ENCODE measurements at places on chromosomes 2 and 18.

GRCh38 chr2:216596236-216596979, 36.8 kb upstream of the IGFBP2 start:
- DNase-seq, result peak; percentile 80

- no peak for DNase-seq
Observed at GRCh38 chr2:7356909-7357584, 439.8 kb downstream of the RNF144A start.

DNA sequence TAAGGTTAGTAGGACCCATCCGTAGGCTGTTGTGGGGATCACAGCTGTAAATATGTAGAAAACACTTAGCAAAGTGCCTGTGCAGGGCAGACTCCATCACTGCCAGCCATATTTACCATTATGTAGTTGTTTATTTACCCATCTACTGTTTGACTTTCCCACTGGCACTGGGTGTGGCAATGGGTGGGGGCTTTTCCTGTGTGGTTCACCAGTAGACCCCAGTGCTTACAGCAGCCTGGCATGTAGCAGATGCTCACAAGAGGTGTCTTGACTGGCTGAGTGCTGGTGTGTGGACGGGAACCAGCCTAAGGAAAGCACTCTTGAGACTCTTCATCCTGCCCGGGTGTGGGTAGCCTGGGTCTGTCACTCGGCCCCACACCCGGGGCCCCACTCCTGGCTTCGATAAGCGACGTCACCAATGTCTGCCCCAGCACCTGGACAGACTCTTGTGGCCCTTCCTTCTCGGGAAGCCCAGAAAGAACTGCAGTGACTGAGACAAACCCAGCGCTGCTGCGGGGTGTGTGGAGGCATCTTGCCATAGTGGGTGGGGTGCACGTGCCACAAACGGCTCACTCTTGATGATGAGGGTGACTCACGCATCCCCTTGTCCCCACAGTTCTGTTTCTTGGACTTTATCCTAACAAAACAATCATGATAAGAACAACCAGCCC, 78.3 kb downstream of the HDAC4 start:
- peak; percentile 80 for DNase-seq

GRCh38 chr2:10223932-10224720, 78.6 kb upstream of the HPCAL1 start:
- DNase-seq, result no peak

DNA sequence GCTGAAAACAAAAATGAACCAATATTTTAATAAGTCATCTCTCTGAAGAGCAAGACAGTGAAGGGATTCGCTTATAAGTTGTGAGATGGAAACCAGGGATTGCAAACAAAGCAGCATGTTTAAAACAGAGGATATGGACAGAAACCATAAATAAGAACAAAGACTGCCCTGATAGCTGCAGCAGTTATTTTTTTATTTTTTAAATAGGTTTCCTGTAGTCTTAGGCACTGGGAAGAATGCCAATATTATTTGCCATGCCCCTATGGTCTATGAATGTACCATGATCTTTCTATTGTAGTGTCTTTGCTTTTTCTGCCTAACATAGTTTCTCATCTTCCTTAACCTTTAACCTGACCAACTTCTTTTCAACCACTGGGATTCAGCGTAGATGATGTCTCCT, 1334.0 kb upstream of the NRXN1 start:
- DNase-seq, result no peak

DNA sequence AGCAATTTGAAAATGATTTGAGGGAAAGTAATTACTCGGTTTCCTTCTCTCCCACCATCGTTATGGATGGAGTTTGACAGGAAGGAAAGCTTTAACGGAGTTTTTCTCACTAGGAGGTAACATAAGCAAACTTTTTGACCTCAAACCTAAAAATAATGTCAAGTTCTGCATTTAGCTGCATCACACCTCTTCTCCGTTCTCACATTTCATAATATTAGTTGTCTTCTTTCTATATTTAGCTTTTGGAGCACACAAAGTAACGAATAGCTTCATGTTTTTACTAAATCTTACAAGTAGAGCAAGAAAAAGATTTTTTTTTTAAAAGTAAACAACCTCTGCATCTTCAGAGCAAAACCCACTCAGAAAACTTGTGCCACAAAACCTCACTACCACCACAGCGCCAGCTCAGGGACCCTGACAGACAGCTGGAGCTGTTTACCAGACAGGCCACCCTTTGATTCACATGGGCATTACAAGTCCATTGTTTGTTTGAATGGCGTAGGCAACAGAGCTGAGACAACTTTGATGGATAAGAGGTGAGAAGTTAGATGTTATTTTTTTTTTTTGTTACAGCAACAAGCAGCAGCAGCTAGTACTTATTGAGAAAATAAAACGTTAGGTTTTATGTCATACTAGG, 21.9 kb upstream of the ICOS start:
- peak; percentile 26 for DNase-seq

DNA sequence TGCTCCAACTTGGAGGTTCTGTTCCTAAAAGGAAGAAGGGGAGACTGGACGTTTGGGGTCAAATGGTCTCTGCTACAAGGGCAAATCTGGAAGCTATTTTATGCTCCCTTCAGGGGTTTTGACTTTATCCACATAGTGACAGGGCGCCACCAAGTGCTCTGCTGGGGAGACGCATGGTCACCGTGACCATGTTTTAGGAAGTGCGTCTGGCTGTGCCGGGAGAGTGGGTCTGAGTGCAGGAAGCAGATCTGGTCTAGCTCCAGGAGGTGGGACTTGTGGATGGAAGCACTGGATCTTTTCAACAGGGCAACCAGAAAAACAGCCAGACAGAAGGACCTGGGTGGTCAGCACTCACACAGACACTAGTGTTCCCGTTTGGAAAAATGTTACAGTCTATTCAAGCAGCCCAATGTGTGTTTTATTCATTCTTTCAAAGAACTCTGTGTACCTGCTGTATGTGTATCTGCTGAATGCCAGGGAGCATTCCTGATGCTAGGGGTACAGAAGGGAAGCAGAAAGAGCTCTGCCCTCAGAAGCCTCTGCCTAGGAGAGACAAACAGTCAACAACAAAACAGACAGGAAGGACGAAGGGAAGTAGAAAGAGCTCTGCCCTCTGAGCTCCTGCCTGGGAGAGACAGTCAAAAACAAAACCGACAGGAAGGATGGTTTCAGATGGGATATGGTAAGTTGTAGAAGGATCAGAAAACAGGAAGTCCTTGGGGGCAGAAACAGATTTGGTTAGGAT, 14.3 kb downstream of the IMPA2 start:
- DNase-seq, result peak; percentile 83

DNA sequence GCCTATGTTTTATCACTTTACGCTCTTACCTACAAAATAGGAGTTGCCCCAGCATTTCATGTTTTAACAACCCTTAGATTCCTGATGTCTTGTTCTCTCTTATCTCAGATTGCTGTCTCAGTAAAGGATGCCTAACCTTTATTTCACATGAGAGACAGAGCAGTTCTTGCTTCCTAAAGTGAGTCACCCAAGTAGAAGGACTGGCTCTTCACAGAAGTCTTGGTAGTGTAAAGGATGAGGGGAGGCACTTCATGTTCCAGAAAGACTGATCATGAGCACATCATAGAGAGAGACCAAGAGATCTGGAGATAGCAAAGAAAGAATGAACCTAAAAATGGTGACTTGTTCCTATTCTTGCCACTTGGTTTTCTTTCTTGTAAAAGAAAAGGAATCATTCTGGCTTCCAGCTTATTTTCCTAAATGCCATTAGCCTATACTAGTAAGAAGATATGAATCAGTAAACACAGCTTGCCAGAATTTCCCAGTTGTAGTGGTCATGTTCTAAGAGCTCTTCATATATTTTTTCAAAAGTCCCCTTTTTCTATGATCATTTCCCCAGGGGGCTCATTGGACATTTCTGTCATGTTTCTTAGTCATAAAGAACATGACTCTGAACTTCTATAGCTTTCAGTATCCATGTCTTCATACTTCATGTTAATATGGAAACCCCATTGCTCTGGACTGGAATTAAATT, 54.9 kb downstream of the MAPRE2 start:
- no peak for DNase-seq

- DNase-seq, result no peak
Observed at GRCh38 chr2:43648994-43649701, 12.1 kb downstream of the PLEKHH2 start.
